MM.1S (cell line): ENCODE measurements at places on chromosomes 2 and 18.
A peak's percentile ranks its signal among the peaks of the same experiment; 100 is the strongest.

- DNase-seq: no peak
Measured at GRCh38 chr2:28287256-28287915, 105.3 kb upstream of the FOSL2 start.

- no peak for DNase-seq
Measured at GRCh38 chr18:63930773-63931354, 18.2 kb upstream of the HMSD start.

DNA sequence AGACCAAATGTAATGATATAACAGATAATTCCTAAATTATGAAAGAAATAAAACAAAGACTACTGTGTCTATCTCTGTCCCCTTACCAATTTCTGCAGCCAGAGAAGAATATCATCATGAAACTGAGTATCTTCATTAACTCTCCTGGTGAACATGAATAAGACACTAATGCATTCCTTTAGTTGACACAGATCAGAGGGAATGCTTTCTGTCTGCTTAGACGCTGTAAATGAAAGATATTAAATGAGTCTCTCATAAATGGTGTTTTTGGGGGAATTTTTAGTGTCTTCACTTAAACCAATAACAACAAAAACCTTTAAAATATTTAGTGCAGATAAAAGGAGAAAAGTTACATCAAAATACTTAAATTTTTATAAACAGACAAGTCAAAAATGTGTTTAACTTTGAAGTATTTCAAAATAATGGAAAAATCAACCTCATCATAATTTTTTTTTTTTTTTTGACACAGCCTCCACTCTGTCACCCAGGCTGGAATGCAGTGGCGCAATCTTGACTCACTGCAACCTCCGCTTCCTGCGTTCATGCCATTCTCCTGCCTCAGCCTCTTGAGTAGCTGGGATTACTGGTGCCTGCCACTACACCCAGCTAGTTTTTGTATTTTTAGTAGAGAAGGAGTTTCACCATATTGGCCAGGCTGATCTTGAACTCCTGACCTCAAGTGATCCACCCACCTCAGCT, 16.0 kb downstream of the EPG5 start:
- DNase-seq: no peak

DNA sequence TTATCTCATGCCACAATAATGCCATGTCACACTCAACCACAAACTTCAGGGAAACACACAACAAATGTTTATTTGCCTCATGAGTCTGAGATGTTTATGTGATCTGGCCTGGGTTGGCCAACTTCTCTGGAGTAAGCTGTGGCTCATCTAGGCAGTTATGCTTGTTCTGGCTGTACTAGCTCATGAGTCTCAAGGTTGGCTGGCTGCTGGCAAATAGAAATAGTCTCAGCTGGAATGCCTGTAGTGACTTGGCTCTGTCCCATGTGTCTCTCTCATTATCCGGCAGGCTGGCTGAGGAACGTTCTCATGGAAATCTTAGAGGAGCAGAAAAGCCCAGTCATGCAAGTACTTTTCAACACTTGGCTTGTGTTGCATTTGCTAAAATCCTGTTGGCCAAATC, 234.9 kb upstream of the CDH2 start:
- DNase-seq: no peak

DNA sequence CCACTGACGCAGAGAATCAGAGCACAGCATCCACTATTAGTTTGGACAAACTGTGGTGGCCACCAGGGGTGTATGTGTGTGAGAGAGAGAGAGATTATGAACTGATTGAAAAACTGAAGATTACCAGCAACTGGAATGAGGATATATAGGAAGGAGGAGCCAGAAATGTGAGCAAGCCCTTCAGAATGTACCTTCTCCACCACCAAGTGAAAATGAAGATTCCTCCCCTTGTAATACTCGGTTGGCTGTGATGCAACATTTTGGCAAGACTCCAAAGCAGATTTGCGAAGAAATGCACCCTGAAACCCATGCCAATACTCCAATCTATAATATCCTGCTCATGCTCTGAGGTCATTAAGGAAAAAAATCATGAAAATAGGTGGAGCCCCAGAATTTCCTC, 121.2 kb upstream of the SLC35G4 start:
- DNase-seq: no peak

DNA sequence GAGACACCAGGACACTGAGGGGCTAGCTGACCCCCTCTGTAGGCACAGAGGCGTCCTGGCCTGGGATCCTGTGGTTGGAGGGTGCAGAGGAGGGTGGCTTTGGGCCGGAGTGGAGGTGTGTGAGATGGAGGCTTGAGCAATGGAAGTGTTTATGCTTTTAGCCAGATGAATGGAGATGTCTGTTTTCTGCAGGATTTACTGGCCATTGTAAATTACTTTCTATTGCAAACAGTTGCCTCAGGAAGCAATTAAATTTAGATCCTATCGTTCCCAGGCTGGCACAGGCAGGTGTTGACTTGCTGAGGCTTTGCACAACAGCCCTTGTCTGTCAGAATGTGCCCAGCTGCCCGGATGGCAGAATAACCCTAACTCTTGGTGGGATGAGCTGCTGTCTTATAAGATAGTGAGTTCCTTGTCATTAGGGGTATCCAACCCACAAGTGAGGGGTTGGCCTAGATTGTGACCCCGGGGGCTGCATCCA, 1.8 kb upstream of the ARID5A start:
- DNase-seq: no peak

GRCh38 chr2:199458009-199458805, 468 bp upstream of the SATB2 start:
- DNase-seq: peak; percentile 59

DNA sequence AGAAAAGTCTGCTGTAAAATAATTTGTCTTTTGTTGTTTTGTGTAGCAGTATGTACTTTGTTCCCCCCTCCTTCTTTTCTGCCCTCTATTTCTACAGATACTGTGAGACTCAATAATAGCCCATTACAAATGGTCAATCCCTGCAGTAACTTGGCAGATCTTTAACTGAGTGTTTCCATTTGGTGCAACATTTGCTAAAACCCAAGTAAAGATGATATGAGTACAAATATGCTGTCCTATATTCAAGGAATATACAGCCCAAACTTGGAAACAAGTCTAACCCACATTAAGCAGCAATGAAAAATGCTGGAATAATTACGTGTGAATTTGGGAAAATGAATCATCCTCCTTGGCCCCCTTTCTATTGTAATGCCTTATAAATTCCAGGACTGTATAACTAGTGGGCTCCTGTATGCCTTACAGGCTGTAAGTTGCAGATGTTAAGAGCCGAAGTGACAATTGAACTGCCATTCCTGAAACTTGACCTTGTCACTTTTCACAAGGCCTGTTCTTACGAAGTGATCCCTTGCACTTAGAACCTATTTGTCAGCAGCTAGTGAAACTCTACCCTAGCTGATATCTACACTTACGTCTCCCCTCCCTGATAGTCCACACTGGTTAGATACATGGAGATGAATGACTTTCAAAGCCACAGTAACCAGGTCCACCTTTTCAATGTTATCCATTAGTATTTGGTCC, 104.9 kb downstream of the IRS1 start:
- no peak for DNase-seq

DNA sequence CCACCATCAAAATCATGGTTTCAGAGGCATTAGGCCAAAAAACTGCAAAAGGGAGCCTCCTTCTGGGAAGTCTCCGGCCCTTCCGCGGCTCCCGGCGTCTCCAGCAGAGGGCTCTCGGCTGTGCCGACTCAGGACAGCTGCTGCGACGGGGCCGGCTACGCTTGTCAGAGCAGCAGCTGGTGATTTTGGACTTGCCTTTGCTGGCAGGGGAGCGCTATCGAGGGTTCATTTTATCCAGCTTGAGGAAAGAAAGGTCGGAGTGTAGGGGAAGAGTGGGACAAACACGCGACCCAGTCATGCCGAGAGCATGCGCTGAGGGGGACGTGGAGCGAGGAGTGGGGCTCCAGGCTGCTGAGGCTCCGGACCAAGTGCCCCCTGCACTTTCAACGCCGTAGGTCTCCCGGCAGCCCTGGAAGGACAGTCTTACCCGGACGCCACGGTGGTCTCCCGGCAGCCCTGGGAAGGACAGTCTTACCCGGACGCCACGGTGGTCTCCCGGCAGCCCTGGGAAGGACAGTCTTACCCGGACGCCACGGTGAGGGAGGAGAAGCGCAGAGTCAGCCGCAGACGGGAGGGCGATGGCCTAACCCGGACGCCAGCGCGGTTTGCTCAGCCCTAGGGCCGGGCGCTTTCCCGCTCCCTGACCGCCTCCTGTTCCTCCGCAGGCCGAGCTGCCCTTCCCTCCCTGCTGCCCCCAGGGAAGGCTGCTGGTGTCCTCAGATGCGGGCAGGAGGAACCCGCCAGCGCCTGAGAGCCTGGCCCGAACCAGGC, 21.7 kb downstream of the DDX18 start:
- DNase-seq: no peak

DNA sequence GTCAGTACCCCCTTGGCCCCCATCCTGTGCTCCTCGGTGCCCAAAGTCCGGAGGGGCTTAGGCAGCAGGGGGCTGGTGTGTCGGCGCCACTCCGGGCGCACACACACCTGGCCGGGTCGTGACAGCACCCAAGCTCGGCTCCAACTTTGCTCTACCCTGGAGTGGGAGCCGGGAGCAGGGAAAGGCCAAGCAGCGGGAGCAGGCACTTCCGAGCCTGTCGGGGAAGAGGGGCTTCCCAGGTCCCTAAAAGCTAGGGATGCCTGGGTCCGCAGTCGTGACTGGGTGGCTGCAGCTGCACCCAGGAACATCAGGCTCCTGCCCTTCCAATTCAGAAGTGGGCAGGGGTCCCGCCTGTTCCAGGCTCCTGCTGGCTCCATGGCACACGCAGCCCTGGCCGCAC, 48.4 kb downstream of the PAPOLG start:
- no peak for DNase-seq
